Thyroid gland (tissue), 4 donors: ENCODE measurements at places on chromosomes 5 and 9. TPM values are rescaled to one million over a fixed set of nuclear protein-coding genes. Genes with fewer than 3 reads are reported as not detected.

The PCDHA12 gene
- total RNA-seq = 5.2 TPM

The GARIN3 gene
- total RNA-seq = not detected

The FOXI1 gene
- total RNA-seq = not detected

The RMI1 gene
- total RNA-seq = 10.2 TPM

DNA sequence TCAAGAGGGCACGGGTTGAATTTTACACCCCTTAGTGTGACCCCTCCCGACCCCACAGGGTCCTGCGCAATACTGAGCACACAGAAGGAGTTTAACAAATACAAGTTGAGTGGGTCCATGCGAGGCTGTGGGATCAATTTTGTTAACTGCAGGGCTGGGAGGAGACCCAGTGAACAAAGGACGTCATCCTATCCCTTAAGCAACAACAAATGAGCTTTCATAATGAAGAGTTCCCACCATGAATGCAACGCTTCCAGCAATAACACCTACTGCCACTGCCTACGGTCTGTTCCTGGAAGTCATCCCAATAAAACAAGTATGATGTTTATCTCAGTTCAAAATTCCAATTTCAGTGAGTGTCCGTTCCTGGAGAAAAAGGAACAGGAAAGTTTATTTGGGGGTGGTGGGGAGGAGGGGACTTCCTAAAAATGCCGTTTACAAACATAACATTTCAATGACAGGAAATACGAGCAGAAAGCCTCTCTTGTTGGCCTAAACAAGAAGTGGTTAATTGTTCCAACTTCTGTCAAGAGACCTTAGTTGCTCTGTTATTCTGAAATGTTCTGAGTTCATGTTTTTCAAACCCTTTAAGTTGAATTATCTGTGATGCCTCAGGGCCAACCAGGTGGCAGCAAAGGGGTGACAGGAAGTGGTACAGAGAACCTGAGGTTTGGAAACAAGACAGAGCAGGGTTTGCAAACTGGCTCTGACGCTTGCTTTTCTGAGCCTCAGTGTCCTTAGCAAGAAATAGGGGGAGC lies 65.8 kb upstream of the PLPP6 start:
- DNase-seq = no peak

GRCh38 chr9:132447346-132447745 lies 37.3 kb downstream of the CFAP77 start:
- DNase-seq = no peak

- DNase-seq = peak; percentile 22
Observed at GRCh38 chr9:106717686-106718085, 145.3 kb upstream of the ZNF462 start.

DNA sequence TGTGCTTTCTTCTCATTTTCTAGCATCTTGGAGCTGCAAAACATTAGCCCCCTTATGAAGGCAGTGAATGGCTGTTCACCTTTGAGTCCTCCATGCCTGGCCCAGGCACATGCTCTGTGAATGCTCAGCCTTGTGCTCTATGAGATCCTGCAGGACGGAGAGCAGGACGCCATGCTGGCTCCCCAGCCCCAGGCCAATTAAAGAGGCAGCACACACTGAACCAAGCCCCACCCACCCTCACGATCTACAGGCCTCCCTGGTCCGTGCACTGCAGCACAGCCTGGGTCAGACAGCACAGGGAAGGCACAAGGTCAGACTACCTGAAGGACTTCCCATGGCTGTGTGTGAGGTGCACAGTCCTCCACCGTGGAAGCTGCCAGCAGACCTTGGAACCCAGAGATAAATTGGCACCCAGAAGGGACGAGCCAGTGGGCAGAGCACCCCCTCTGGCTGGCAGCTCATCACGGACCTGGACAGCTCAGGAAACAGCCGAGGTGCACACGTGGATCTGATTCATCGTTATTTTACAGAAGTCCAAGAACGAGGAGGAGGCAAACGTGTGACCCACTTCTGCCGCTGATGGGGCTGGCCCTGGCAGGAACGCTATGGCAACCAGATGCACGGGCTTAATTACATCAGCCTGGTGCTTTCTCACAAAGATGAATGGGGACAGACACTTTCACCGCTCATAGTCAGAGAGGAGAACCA lies 59.5 kb downstream of the OLFM1 start:
- DNase-seq = no peak

DNA sequence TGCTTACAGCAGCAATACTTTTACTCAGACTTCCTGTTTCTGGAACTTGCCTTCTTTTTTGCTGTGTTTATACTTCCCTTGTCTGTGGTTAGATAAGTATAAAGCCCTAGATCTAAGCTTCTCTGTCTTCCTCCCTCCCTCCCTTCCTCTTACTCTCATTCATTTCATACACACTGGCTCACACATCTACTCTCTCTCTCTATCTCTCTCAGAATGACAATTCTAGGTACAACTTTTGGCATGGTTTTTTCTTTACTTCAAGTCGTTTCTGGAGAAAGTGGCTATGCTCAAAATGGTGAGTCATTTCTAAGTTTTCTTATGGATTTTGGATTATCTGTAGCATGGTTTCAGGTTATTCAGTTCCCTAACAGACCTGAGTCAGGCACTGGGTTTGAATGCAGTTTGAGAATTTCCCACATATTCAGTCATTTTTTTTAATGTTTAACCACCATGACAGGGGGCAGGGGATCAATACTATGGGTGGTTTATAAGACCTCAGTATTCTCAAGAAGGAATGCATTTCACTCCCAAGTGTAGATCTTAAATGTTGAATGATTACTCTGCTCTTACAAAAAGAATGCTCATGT lies at the start of gene IL7R:
Gene IL7R (plus strand): TSS at position 127 of the 587 bp plus-strand sequence. CDS start 87 bp downstream, at position 214.
- no peak for DNase-seq
